Mesenchymal stem cell (in vitro differentiated cells and primary cell): ENCODE measurements at places on chromosomes 12 and 14.

- no peak for DNase-seq
Observed at GRCh38 chr14:48748151-48748675, 838.0 kb downstream of the RPS29 start.

DNA sequence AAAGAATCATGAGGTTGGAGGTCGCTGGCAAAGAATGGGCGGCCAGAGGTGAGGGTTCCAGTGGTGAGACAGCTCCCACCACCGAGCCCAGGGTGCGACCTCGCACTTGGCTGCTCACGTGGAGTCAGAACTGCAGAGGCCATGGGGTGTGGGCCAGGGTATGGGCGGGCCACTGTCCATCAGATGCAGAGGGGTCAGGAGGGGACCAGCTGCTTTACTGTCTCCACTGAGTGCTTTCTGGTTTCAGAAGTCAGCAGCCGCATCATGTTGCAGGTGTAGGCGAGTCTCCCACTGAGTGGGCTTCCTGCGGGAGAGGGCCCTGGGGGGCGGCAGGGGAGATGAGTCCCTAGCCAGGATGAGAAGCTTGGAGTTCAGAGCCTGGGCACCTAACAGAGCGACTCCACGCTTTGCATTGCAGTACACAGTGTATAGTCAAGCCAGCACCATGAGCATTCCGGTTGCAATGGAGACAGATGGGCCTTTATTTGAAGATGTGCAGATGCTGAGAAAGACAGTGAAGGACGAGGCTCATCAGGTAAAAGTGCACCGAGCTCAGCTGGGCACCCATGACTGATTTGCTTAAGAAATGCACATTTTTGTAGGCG, 46.9 kb upstream of the DYNC1H1 start:
- DNase-seq, result no peak

DNA sequence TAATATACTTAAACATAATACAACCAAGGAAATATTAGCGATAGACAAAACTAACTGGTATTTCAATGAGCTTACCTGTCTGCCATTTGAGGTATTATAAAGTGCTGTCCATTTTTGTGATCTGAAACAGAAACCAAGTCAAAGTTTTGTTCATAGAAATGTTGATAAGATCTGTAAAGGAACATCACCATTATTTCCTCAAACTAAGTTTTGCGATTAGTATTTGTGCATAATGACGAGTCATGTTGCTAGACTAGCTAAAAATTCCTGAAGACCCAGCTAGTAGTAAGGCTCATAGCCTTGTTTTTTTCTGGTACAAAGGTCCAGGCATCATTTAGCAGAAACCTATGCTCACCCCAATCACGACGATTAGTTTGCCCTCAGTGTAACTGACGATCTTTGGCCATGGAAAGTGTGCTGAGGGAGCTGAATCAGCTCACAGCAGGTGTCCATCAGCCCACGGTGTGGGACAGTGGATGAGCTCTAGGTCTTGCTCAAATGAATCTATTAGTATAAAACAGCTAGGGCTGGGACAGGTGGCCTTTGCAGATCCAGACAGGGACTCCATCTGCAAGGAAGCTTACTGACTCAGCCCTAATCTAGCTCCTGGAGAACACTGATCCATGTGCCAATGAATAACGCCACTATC, 28.7 kb downstream of the GIT2 start:
- no peak for DNase-seq

DNA sequence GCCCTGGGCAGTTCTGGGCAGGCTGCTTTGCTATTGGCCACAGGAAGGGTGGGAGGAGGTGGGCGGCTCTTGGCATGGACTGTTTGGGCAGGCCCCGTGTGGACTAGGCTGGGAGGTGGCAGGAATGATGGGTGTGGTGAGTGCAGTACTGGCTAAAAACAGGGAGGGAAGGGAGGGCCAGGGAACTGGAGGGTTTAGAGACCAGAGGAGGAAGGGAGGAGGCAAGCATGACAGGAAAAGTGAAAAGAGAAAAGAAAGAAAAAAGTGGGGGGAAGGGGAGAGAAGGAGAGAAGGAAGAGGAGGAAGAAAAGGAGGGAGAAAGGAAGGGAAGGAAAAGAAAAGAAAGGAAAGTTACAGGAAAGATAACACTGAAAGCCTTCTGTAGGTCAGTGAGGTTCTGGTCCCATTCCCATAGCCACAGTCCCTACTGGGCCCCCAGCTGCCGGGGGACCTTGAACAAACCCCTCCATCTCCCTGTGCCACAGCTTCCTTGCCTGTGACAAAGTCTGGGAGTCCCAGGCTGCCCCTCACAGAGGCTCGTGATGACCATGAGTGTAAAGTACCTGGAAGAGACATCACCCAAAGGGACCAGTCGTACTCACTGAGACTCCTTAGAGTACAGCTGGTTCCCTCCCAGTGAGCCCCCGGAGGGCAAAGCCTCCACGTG, 1.1 kb upstream of the C14orf132 start:
- DNase-seq, result peak; percentile 2

GRCh38 chr12:11991604-11992003, 79.1 kb upstream of the BCL2L14 start:
- no peak for DNase-seq

GRCh38 chr14:67515386-67516079, 17.6 kb upstream of the PLEKHH1 start:
- DNase-seq, result no peak

GRCh38 chr14:98957211-98958047, 314.6 kb downstream of the BCL11B start:
- DNase-seq, result no peak

DNA sequence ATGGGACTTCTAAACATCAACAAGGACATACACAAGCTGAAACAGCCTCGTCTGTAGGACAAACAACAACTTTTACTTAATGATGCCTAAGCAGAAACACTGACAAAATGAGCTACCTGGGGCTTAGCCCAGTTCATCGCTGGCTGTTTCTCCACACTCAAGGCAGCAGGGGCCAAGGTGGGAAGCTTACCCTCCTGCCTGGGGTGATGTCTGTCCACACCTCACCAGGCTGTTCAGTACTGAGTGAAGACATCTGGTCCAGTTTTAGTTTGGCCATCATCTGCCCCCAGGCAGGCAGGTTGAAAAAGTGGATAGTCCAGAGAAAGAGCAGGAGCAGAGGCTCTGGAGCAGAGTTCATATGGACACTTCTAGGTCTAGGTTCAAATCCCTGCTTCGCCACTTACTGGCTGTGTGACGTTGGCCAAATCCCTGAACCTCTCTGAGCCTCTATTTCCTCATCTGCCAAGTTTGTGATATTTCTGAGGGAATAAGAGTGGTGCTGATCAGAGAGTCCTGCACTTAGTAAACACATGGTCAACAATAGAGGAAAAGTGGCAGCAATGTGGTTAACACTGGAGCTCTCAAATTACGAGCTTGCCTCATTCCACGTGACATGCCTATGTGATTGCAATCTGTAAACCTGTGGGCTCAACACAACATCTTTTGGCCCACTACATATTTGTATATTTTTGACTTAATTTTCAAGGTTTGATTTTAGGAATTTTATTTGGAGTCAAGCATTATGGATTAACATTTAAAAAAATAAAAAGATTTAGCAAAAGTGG, 720.1 kb upstream of the TMEM132C start:
- DNase-seq, result no peak

DNA sequence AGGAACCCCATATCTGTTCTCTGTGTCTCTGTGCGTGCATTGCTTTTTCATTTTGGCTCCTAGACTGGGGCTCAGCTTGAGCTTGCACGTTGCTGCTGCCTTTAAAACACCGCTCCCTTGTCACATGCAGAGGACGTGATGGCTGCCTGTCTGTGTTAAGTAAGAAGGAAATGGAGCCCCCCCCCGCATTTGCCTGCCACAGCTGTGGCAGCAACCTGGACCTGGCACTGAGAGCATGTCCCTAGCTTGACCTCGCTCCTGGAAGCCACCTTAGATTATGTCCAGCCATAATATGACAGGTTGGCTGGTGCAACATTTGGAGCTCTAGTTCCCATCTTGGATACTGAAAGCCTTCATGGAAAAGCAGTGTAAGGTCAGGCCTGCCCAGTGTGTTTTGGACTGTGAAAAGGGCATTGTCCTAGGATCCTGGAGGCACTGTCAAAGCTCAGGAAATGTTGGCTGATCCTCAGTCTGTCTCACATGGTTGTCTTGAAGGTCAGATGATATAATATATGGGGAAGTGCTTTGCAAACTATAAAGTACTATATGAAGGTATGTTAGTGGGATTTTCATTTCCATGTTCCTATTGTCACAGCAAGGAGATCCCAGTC, 73.8 kb downstream of the PRKCH start:
- no peak for DNase-seq

GRCh38 chr14:90193925-90194324, 62.4 kb upstream of the PSMC1 start:
- no peak for DNase-seq

- peak; percentile 99 for DNase-seq
Observed at GRCh38 chr14:100031506-100032281, 33.5 kb upstream of the EVL start.

- DNase-seq, result no peak
Observed at GRCh38 chr12:47268501-47269454, 189.0 kb upstream of the AMIGO2 start.

- DNase-seq, result no peak
Observed at GRCh38 chr12:2664721-2665577, 129.8 kb upstream of the FKBP4 start.

- DNase-seq, result no peak
Observed at GRCh38 chr14:100825713-100826331, at the start of gene MEG3. MEG3 (plus strand) TSS chr14:100826118.

DNA sequence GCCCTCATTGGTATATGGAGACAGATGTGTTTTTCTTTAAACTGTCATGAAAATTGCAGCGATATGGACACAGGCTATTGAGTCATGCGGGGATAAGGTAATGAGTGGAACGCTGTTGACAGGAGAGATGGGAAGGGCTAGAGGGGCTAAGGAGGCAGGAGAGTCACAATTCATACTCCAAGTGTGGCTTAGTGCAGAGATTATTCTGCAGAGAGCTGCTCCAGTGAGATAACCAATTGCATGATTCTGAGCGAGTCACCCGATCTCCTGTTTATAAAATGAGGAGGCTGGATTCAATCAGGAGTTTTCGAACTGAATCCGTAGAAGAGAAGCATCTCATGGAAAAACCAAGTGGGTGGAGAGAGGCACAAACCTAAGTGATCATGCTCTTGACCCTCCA, 106.4 kb upstream of the PLEKHG7 start:
- DNase-seq, result peak; percentile 90

DNA sequence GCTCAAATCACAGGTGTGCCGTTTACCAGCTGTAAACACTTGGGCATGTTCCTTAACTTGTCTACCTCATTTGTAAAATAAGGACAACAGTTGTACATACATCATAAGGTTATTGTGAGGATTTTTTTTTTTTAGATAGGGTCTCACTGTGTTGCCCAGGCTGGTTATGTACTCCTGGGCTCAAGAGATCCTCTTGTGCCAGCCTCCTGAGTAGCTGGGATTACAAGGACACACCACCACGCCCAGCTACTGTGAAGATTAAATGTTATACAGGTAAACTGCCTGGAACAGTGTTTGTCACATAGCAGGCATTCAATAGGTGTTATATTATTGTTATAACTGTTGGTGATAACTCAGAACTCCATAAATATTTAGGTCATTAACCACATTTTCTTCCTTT, 12.7 kb downstream of the TMED10 start:
- no peak for DNase-seq

DNA sequence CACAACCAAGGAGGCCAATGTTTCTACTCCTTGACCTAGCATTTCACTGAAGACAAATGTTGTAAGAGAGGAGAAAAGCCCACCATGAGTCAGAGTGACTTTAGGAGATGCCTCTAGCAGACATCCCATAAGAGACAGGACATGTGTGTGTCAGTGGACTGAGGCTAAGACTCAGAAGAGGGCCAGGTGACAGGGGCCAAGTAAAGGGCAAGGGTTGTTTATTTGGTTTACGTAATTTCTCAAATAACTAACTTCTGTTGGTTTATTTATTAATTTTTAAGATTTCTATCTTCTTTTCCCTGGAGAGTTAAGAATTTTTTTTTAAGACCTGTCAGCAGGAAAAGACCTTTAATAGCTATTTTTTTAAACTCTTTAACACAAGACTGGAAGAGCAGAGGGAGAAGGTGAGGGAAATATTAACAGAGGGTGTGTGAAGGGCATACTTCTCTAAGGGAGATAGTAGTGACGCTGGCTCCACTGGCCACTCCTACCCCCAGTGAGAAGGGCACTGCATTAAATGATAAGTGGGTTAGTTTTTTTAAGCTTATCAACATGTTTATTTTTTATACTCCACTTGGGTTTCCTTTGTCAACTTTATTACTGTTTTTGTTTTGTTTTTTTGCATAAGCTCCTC, 3.4 kb downstream of the PNP start:
- DNase-seq, result no peak

DNA sequence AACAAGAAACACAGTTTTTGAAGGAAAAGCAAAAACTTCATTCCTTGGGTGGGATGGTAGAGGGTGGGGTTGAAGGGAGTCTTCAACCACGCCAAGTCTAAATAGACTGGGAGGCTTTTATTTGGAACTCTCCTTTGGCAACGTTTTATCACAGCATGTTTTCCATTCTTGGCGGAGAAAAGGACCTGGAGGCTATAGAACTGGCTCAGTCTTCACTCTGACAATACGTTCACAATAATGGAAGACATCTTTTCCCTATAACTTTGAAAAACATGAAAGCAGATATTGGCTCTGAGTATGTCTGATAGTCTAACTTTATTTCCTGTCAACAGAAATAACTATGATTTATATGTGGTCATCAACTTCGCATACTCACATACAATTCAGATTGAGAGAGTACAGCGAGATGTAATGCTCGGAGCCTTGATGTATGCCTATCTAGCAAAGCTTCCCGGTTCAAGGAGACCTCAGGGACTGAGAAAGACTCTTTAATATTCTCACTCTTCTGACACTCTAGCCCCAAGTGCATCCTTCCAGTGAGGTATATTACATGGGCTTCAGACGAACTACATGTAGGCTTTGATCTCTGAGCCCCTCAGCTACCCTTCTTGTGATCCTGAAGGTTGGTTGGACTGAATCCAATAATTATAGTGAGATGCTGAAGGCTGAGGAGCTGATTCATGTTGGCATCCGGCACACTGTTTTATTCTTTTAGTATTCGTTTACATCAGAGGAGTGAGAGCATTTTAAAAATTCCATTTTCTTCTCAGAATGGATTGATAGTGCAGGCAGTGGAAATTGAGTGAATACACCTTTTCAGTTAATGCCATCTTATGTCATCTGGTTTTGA, 14.0 kb downstream of the TMEM30B start:
- DNase-seq, result no peak

DNA sequence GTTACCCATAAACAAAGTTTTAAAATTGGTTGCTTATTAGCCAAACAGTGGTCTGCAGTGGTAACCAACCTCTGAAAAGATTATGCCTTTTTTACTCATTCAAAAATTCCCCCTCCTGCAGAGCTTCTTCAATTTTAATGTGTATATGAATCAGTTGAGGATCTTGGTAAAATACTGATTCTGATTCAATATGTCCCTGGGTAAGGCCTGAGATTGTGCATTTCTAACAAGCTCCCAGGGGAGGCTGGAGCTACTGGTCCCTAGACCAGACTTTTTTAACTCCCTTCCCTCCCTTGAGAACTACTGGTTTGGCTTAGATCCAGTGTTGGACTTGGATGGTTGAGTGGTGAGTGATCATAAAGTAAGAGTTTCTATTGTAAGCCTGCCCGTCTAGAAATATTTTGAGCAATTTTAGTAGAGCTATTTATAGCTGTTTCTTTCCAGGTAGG, 90.2 kb downstream of the FUT8 start:
- DNase-seq, result peak; percentile 26
